GM03348 (cell line): ENCODE measurements at places on chromosomes 1 and 21.

GRCh38 chr1:24437631-24438396, 22.2 kb downstream of the NIPAL3 start:
- DNase-seq = peak; percentile 36

DNA sequence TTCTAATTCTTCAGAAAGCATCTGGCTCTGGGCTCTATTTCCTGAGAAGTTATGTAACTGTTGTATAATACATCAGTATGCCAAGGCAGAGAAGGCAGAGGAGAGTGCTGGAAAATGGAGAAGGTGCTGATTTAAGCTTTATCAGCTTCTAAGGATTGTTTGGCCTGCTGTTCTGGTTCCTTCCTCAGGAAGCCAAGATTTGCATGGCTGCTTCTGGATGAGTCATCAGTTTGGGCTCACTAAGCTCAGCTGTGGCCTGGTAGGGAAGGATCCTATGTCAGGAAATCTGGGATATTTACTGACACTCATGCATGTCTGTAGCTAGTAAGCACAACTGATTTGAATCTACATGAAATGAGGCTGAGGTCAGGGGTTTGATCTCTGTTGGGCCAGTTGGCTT, 73.2 kb upstream of the ADGRL4 start:
- peak; percentile 57 for DNase-seq

DNA sequence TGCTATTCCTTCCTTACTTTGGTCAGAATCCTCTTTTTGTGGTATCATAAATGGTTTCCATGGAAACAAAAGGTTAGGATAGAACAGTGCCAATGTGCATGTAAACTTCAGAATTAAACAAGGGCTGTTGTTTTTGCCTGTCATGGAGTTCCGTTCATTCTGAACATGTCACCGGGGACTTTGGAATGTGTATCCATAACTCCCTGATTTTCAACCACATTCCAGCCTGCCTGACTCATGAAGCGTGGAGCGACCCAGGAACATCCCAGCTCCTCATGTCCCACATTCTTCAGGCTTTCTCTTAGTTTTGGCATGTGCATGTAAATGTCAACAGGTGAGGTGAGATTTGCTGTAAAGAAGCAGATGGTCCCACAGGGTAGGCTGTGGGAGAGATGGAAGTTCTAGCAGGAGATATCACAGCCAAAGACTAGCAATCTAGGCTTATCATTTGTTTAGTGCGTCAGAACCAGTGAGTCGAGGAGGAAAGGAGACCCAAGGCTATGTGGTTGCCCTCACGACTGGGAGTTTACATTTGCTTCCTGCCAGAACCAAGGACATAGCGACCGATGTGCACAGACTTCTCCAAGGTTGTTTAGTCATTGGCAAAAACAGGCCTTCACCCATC, 23.0 kb upstream of the DNAJC11 start:
- DNase-seq = peak; percentile 80

DNA sequence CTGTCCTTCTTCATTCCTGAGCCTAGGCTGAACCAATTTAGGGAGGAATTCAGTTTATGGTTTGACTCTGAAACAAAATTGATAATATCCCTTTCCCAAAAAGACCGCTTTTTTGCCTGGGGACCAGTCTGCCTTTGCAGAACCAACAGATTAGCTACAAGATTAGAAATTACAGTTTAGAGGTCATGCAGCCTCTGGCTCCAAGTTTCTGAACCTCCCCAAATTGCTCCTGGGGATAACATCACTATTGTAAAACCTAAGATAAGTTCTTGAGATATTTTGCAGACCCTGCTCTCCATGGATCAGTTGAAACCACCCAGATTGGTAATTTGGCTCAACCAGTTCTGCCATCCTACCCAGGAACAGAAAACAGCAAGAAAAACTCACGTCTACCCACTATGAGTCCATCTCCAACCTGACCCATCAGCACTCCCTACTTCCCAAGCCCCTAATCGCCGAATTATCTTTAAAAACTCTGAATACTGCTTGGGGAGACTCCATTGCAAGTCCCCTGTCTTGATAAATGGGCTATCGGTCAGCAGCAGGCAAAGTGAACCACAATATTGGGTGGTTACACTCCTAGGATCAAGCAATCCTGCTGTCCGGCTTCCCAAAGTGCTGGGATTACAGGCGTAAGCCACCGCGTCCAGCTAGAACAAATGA, 605 bp upstream of the RABGGTB start:
- DNase-seq = no peak

GRCh38 chr1:220767312-220768125, 19.2 kb upstream of the MTARC1 start:
- no peak for DNase-seq

- DNase-seq = no peak
Measured at GRCh38 chr1:169127305-169127704, 20.8 kb downstream of the ATP1B1 start.

DNA sequence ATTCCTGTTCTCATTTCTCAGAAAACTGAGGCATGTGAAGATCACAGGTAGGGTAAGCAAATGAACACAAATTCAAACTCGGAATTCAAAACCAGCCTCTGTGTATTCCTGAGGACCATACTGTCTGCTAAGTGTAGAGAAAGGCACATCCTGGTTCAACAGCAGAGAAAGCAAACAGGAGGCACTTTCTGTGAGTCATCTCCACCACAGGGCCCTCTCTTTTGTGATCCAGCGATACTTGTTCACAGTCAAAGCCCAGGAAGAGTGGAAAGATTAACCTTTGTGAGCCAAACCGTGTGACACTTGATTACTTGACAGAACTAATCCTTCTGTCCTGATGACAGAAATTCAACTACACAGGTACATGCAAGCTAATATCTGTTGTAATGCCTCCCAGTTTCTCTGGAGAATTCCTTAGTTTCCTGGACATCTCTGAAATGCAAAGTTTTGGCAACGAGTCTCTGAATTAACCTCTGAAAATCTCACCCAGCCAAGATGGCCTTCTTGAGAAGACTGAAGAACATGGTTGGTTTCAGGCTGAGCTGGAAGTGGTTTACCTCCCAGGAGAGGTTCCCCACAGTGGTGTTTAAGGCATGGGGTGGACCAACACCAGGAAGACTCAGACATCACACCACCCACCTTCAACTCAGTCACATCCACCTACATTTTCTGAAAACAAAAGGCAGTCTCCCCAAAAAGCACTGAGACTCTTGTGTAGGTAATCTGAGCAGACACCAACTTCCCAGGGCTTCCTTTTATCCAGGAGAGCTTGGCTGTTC, 98.2 kb upstream of the ERG start:
- peak; percentile 26 for DNase-seq

- no peak for DNase-seq
Measured at GRCh38 chr1:190739926-190740325, 262.3 kb upstream of the BRINP3 start.

GRCh38 chr1:229325853-229326487, 16.9 kb downstream of the CCSAP start:
- no peak for DNase-seq

DNA sequence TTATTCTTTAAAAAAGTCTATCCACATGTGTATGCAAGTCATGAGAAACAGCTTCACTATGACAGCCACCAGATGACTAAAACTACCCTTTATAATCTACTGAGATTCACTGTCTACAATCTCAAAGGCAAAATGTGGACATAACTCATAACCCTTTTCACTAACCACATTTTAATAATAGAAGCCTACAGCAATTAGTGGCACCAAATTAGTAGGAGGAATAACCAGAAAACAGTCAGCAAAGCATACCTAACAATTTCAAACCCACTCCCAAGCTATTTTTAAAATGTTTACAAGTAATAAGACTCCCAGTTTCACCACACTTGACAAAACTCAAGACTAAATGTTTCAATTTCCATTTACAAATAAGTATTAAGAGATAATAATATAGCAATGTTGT, 442.9 kb downstream of the PTPRC start:
- DNase-seq = no peak

GRCh38 chr1:218346391-218347204, 1.5 kb downstream of the TGFB2 start:
- DNase-seq = peak; percentile 44

- DNase-seq = no peak
Measured at GRCh38 chr1:170731566-170732251, 67.8 kb downstream of the PRRX1 start.

- no peak for DNase-seq
Measured at GRCh38 chr1:60153961-60154360, 80.4 kb upstream of the C1orf87 start.

DNA sequence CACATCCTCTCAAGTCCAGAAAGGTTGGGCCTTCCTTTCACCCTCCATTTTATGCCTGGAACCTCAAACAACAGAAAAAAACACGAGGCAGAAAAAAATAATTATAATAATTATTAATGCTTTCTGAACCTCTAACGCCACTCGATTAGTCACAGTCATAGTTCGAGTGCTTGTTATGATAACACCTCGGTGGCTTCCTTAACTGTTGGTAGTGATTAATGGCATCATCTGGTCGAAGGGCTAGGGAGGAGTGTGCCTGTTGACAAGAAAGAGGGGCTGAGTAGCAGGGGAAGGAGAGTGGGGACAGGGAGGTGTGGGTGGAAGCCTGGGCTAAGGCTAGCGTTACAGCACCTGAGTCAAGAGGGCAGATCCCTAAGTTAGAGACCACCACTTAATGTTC, 21.3 kb upstream of the IL10 start:
- no peak for DNase-seq

GRCh38 chr1:99216956-99217355, 47.3 kb upstream of the PLPPR4 start:
- no peak for DNase-seq

GRCh38 chr21:30831194-30831765, 1.7 kb upstream of the KRTAP7-1 start:
- no peak for DNase-seq

DNA sequence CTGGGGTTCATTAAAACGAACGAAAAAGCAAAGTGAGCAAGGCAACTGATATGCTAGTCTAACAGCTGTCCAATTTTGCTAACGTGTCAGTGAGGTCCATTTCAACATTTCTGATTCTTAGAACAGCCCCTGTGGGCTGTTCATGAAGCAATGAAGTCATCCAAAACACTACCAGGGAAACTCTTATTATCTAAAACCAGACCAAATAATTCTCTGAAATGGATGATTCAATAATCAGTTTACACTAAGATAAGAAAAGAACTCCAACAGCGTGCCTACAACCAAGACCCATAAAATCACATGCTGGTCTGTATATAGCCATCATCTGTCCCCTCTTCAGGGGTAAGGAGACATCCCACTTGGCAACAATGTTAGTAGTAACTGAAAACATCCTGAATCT, 122.7 kb downstream of the TGFBR3 start:
- DNase-seq = no peak

GRCh38 chr1:203196371-203196770, 9.9 kb upstream of the CHI3L1 start:
- no peak for DNase-seq

GRCh38 chr1:189628857-189629256, 848.8 kb downstream of the BRINP3 start:
- DNase-seq = no peak

DNA sequence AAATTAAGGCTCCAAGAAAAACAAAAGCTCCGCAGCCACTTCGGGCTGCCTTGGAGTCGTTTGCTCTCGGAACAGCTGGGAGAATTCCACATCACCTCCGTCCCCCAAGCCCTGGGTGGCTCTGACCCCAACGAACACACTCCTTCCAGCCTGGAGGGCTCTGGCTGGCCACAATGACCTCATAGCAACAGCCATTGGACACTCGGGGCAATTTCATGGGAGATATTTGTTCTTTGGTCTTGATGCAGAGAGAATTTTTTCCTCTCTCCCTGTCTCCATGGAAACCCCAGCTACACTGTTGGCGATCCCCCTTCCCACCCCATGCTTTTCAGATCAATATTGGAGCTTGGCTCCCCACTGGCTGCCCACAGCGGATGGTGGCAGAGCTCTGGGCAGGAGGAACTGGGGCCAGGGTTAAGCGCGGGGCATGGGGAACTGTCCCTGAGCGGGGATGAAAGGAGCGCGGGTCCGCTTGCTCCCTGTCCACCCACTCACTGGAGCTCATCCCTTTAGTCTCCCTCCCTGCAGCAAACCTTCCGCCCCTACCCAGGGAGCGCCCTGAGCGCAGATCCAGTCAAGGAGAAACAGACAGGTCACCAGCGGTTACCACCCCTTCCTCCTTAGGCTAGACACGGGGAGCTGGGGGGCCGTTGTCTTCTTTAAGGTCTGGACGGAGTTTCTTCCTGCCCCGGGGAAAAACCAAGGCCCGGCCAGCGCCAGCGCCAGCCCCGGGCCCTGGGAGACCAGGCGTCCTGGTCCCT, 1.2 kb downstream of the WNT4 start:
- peak; percentile 22 for DNase-seq

- no peak for DNase-seq
Measured at GRCh38 chr1:238141353-238141752, 250.6 kb upstream of the ZP4 start.

DNA sequence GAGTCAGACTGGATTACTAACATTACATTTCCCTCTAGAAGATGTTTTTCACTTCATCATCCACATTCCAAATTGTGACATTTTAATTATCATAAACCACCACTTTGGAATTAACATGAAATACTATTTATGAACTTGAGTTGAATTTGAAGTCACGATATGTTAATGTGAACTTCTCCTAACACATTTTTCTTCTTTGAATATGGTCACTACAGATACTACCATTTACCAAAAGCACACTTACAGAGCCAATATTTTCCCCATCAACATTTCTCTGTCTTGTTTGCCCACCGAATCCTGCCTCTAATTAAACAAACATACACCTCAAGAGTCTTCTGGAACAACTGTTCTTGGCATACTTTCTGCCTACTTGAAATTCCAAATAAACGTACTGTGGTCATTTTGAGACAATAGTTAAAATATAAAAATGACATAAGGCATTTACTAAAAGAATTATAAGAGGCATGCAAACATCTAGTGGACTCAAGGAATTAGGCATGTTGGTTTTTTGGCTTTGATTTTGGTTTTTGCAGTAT, 177.4 kb downstream of the AKT3 start:
- no peak for DNase-seq

DNA sequence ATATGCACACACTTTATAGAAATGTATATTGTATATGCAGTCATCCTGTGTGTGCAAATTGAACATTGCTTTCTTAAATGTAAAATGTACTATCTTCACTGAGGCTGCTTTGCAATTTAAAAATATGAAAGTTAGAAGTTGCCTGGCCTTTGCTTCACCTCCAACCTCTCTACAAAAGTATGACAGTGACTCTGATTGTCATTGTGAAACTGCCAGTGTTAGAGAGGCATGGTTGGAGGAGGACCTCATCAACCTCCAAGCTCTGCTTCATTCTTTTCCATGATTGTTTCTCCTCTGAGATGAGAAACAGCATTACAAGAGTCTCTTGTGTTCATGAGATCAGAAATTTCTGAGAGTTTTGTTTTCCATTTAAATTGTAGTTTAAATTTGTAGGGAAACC, 185.5 kb downstream of the ZC3H11B start:
- DNase-seq = no peak

- DNase-seq = no peak
Measured at GRCh38 chr1:12544357-12544756, 73.7 kb downstream of the DHRS3 start.

DNA sequence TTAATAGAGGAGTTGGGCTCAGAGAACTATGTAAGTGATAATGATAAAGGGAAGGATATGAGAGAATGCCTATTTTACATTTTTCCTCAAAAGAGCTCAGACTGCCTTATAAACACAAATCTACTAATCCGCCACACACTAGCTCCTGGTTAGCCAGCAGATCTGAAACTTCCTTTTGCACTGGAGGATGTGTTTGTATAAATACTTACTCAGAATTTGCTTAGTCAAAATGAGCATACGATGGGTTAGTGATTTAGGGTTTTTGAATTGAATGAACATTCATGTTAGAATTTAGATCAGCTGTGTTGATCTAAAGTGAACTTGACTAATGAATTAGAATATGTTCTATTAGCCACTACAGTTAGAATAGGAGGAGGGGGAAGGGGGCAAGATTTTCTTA, 9.1 kb upstream of the IER5 start:
- no peak for DNase-seq
